ENCODE measurements at places on chromosomes 4 and X. TPM values are rescaled to one million over a fixed set of nuclear protein-coding genes. Genes with fewer than 3 reads are reported as not detected.

MGAT4D gene
- not detected for total RNA-seq

C1QTNF7 gene
- not detected for total RNA-seq

SLITRK2 gene
- total RNA-seq: not detected

GAGE12E gene
- not detected for total RNA-seq

TMEM31 gene
- not detected for total RNA-seq

CXCL10 gene
- 0.33 TPM for total RNA-seq

RHOXF1 gene
- not detected for total RNA-seq

AWAT2 gene
- total RNA-seq: under 0.01 TPM

ENOX2 gene
- total RNA-seq: 10.5 TPM

GPR173 gene
- total RNA-seq: 1.9 TPM

ESX1 gene
- 0.29 TPM for total RNA-seq
